ENCODE measurements at places on chromosomes 2 and 18.
A peak's percentile ranks its signal among the peaks of the same experiment; 100 is the strongest.

- DNase-seq, result peak; percentile 12
Measured at GRCh38 chr2:219459460-219460311, 25.0 kb downstream of the SPEG start.

DNA sequence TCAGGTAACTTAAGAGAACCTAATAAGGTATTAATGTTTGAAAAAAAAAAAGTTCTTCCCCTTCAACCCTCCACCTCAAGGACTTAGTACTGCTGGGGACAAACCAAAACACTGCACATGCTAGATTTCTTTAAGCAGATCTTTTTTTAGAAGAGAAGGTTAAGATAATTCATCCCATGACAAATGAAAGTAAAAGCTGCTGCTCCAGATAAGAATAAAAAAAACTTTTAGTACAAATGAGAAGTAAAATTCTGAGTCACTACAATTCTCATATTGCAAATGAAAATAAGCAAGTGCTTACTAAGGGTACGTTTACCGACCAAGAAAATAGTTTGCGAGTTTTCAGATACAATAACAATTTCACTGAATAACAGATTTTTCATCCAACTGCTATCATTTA is 8.9 kb downstream of the STAM2 start:
- no peak for DNase-seq

GRCh38 chr2:71665168-71666093 is 212.1 kb downstream of the DYSF start:
- no peak for DNase-seq

DNA sequence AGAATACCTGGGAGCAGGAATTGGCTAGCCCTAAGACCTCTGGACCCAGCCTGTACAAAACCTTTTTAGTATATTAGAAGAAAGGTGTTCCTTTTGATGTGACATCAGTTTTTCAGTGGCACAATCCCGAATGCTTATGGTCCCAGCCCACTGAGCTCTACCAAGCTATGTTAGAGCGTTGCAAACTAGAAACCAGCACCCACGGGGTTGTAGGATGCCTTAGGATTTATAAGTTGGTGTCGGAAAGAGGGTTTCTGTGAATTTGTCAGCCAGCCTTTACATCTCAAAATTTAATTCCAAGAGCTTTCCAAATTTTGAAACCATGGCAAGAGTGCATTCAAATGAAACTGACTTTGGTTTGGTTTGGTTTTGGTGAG is 499 bp upstream of the LMAN1 start:
- no peak for DNase-seq

- DNase-seq, result no peak
Measured at GRCh38 chr2:143254110-143254509, 124.9 kb downstream of the ARHGAP15 start.

DNA sequence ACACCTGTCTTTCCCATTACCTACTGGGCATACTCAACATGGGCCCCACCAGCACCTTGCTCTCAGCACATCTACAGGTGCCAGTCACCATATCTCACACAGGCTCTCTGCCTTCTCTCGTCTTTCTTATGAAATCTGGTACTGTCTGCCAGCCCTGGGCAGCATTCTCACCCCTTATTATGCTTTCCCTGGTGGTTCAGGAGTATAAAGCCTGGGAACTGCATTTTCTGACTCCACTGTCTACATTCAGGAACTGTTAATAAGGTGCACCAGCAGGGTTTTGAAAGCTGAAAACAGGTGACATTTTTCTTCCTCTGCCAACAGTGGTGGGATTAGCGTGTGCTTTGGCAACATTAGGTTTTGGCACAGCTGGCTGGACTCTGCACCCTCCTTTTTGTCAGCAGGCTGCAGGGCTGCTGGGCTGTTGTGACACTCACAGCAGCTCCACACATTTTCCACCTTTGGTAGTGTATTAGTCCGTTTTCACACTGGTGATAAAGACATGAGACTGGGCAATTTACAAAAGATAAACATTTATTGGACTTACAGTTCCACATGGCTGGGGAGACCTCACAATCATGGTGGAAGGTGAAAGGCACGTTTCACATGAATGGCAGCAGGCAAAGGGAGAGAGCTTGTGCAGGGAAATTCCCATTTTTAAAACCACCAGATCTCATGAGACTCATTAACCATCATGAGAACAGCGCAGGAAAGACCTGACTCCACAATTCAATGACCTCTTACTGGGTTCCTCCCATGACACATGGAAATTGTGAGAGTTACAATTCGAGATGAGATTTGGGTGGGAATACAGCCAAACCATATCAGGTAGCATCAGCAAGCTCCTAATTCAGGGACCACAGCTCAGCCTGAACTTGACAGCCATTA is 343.1 kb upstream of the LYPD1 start:
- DNase-seq, result no peak

DNA sequence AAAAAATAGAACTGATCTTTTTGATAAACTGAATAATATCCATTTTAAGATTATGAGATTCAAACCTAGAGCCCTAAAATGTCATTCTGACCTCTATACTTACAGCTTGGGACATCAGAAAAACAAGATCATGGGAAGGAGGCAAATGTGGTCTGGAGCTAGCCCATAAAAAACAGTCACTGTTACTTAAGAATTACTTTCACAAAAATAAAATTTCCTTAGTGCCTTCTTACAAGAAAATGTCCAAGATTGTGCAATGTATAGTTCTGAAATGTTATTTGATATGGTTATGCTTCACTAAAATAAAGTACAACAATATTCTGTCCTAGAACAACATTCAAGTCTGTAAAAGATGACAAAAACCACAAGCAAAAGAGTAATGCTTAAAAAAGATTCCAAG is 247.6 kb downstream of the DYM start:
- DNase-seq, result no peak

GRCh38 chr2:119230219-119231185 is 6.9 kb downstream of the STEAP3 start:
- DNase-seq, result no peak

GRCh38 chr18:2918761-2919550 is 72.2 kb downstream of the EMILIN2 start:
- no peak for DNase-seq

DNA sequence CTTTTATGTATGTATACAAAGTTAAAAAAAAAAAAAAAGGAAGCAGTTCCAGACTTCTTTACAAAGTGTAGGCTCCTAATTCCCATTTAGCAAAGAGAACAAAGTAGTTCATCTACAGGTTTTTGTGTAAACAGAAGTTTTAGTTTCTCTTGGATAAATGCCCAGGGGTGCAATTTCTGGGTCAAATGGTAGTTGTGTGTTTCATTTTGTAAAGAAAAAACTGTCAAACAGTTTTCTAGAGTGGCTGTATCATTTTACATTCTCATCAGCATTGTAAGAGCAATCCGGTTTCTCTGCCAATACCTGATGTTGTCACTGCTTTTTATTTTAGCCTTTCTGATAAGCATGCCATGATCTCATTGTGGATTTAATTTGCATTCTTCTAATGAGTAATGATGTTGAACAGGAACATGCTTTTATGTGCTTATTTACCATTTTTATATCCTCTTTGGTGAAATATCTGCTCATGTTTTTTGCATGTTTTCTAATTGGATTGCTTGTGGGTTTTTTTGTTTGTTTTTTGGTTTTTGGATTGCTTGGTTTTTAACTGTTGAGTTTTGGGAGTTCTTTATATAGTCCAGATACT is 16.6 kb upstream of the PSME4 start:
- DNase-seq, result no peak

DNA sequence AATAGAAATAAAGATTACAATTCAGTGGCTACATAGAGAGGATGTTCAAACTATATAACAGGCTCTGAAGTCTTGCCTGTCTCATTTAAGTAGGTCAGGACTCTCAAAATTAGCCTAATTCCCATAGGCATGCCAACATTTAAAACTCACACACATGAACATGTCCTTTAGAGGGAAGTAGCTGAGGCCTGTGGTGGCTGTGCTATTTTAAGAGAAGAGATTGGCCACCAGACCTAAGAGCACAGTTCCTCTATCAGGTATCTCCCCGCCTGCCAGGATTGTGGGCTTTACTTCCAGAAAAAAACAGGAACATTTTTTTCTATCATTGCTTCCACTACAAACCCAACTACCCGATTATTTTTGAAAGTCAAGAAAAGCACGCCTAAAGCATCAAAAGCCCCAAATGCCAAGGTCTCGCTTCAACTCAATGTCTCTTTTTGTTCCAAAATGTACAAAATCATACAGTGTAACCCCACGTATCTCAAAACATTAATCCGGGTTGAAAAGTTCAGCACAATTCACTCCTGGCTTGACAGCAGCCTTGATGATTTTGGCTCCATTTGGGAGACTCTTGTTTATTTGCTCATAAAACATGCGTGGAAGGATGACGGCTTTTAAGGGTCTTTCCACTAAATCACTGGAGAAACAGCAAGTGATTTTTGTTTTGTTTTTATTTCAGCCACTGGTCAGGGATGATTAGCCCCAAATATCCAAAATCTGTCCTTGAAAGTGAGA is 15.3 kb downstream of the FHL2 start:
- DNase-seq, result no peak

DNA sequence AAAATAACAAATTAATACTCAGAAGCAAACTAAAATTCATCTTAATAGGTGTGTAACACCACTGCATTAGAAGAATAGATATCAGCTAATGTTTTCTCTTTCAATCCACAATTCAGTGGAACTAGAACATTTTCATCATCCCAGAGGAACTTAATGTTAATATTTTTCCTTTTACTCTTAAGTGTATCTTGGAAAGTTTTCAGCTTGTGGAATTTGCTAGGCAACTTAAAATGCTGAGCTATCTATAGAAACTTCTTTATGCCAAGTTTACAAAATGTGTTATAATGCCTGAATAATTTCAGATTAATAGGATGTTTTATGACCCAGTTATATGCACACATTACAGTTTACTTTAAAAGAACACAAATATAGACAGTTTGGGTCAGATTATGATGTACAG is 86.6 kb upstream of the FAM237A start:
- no peak for DNase-seq

GRCh38 chr2:45904267-45904945 is 252.9 kb downstream of the PRKCE start:
- no peak for DNase-seq

DNA sequence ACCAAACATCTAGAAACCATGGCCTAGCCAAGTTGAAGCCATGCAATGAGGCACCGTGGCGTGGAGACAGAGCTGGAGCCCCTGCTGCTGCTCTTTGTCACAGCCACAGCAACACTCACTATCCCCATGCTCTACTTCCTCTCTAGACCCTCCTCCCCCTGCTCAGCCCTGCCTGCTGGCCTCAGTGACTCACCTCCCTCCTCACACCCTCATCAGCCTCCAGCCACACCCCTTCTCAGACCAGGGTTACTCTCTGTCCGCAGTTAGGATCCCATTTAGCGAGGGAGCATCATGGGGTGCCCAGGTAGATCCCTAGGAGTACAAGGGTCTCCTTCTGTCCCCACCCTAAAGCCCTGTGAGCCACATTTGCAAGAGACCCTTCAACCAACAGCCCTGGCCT is 25.4 kb upstream of the SOX11 start:
- no peak for DNase-seq

- DNase-seq, result no peak
Measured at GRCh38 chr18:8806100-8806797, 100.9 kb downstream of the MTCL1 start.

GRCh38 chr2:23250371-23250770 is 134.6 kb upstream of the KLHL29 start:
- no peak for DNase-seq

DNA sequence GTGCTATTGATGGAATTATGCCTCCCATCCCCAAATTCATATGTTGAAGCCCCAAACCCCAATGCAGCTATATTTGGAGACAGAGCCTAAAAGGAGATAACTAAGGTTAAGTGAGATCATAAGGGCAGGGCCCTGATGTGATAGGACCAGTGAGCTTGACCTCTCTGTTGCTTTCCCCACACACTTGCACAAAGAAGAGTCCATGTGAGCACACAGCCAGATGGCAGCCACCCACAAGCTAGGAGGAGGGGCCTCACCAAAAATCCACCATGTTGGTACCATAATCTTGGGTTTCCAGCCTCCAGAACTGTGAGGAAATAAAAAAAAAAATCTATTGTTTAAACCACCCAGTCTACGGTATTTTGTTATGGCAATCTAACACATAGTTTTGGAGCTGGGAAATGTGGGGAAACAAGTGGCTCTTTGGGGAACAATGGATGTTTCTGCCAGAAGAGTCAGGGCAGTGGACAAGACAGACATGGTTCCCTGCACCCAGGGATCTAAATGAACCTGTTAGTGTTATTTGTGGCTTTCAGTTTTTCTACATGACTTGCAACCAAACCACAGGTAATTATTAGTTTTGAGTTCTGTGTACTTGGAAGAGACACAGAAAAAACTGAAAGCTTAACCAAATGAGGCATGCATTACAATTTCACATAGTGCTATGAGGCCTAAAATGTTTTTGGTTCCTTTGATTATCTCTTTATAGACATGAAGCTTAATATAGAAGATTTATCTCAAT is 259.1 kb downstream of the LTBP1 start:
- no peak for DNase-seq

- DNase-seq, result no peak
Measured at GRCh38 chr2:196105951-196106350, 37.3 kb upstream of the DNAH7 start.

GRCh38 chr18:21012308-21012707 is 99.3 kb downstream of the ROCK1 start:
- DNase-seq, result no peak

DNA sequence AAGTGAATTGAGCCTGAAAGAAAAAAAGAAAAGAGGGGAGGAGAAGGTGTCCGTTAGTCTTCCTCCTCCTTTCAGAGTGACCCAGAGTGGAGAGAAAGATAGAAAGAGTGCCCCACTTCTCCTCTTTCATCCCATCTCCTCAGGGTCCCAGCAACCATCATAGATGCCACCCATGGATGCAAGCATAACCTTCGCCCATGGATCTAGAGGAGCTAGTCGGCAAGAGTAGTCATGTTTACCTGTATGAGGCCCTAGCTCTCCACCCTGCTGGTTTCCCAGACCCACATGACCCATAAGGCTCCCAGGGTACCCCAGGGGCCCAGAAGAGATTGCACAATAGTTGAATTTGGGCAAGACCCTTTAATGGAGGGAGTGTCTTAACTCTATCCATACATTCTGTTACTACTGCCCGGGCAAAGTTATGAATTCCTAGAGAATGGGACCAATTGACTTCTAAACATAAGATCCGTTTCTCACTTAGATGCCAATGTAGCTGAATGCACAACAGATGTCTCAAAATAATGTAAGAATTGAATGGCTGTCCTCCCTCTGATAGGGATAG is 56.1 kb upstream of the CDCA7 start:
- DNase-seq, result no peak

DNA sequence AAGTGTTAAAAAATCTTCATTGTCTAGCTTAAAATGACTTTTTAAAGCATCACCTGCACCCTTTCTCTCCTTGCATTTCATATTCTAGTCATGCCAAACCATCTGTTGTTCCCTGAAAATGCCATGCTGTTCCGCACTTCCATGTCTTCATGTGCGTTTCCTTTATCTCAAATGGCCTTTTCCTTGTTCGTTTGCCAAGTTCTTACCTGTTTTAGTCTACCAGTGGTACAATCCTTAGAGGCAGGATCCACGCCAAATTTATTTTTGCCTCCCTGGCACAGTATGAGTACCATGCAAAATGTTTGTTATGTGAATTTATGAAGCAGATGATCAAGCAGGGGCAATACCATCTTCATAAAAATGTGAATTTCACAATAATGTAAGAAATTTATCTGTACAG is 37.0 kb downstream of the TMEFF2 start:
- DNase-seq, result no peak

- no peak for DNase-seq
Measured at GRCh38 chr2:56334622-56335021, 150.8 kb downstream of the CCDC85A start.
